ENCODE measurements at places on chromosomes 6 and 20.

- DNase-seq, result no peak
These were observed 33.4 kb downstream of the SLC2A4RG start for GRCh38 chr20:63772781-63773518.

GRCh38 chr6:128099571-128100197 is 198.8 kb upstream of the THEMIS start:
- no peak for DNase-seq

DNA sequence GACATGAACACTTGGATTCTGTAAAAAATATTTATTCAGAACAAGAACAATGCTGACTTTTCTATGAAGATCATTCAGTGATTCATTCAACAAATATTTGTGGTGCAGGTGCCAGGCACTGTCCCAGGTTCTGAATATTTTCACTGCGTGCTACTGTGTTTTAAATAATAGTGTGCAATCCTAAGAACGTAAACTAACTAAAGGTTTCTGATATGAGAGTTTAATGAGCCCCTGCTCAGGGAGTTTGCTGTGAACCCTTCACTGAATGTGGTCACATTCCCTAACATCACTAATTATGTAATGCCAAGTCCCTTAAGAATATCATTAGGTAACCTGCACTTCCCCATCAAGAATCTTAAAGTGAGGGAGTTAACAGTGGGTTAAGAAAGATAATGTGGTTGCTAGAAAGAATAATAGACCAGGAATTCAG is 1.7 kb upstream of the TMEM170B start:
- peak; percentile 81 for DNase-seq

- DNase-seq, result no peak
These were observed 228.7 kb downstream of the KHDRBS2 start for GRCh38 chr6:62057300-62057699.

DNA sequence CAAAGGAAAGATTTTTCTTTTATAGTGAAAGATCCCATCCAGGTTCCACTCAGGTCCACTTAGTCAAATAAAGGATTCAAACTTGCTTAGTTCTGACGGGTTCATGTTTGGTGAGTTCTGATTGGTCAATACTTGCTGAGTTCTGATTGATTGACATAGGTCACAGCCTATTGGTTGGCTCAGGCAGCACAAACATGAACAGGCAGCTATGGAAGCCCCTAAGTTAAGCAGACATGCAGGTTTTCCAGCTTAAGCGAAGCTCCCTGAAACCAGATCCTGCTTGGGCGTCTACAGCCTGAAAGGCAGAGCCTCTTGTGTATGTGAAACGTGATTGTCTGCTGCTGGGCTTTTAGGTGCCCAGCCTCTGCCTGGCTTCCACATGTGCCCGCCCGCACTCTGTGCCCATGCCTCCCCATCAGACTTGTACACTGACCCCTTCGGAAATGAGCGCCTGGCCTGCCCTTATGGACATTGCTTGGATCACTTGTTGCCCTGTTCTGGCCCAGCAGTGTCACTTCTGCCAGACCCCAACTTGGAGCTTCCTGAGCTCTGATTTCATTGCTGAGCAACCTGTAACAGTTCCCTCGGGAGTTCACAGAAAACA is 45.4 kb upstream of the ECI2 start:
- DNase-seq, result peak; percentile 31

DNA sequence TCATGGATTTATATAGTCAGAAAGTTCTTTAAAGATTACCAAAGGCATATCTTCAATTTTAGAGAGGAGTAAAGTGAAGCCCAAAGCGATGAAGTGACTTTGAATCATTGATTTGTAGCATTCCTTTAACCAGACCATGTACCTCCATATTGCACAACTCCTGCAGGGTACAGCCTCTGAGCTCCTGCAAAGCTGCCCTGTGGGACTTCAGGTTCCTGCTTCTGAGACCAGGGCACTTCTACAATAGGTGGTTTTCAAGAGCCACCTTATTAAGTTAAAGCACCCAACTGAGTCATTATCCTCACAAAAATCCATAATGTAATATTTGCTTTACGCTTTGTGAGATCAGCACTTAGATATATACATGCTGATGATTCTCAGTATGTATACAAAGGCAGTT is 270.7 kb upstream of the RGS17 start:
- DNase-seq, result no peak

DNA sequence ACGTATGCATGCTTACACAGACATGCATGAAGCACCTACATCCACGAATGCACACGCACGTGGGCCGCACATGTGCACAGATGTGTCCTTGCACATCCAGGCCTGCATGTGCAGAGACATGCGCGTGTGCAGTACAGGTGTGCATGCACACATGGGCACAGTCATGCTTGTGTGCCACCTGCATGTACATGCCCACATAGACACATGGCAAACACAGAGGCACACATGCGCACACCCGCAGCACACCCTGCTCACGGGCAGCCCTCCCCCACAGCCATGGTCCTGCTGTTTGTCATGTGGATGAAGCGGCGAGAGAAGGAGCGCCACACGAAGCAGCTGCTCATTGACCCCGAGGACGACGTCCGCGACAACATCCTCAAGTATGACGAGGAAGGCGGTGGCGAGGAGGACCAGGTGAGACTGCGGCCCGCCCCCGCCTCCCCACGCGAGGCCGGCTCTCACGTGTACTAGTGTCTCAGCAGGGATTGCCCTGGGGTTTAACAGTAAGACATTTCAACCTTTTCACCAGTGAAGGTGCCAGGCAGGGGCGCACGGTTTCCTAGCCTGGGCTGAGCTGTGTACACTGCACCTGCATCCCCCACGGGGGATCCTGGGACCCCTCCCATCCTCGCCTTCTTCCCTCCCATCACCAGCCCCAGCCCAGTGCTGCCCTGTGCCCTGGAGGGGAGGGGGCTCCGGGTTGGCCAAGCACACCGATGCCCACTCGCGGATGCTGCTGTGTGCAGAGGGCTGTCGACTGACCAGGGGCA is 132.8 kb downstream of the TAF4 start:
- no peak for DNase-seq

DNA sequence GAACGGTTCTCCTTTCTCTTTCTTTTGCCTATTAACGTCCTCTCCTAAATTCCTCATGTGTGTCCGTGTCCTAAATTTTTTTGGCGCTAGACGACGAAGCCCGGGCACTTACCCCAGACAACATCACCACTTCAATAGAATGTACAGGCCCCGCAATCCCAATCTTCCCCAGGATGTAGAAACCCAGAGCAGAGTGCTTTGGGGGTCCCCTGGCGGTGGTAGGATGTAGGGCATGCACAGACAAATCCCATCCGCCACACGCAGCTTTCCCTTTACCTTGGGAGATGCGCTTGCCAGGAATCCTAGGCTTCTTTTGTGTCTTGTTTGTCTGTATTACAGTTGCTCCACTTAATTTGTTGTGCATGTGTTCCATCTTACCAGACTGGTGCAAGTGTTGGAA is 417.3 kb upstream of the ARID1B start:
- DNase-seq, result no peak

DNA sequence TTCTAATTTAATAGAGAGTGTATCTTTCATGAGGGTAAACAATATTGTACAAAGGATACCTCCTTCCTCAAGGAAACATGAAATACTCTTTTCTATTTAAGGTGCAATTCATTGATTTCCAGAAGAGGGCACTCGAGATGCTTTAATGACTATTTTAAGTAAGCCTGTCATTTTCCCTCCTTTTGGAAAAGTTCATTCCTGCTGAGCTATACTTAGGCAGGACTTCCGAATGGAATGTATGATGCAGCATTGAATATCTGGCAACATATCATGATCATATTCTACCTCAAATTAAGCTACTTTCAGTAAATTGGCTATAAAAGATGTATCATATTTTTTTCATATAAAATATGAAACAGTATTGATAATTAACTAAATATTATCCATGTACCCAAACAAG is 5.0 kb downstream of the DST start:
- peak; percentile 77 for DNase-seq

DNA sequence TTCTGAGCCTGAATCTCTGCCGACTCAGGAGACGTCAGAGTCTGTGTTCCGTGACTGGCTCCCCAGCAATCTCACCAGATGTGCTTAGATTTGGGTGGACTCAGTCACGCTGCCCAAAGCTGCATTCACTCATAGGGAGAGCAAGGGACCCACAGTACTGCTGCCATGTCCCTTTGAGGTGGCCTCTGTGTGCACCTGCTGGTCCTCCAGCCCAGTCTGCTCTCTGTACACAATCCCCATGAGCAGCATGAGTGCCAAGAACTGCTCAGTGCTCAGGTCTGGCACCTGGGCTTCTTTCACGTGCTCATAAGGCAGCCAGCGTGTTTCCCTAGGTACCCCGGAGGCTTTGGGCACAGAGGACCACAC is 44.2 kb upstream of the TIAM2 start:
- no peak for DNase-seq

- peak; percentile 93 for DNase-seq
These were observed 60.7 kb downstream of the SYNJ2 start for GRCh38 chr6:158042245-158042798.

GRCh38 chr6:7493866-7494265 is 47.6 kb upstream of the DSP start:
- no peak for DNase-seq

- DNase-seq, result no peak
These were observed 15.8 kb downstream of the HDDC2 start for GRCh38 chr6:125285936-125286335.

- no peak for DNase-seq
These were observed 3.1 kb downstream of the PBOV1 start for GRCh38 chr6:138215093-138215782.

GRCh38 chr6:74447013-74447412 is 751.0 kb downstream of the CD109 start:
- no peak for DNase-seq

DNA sequence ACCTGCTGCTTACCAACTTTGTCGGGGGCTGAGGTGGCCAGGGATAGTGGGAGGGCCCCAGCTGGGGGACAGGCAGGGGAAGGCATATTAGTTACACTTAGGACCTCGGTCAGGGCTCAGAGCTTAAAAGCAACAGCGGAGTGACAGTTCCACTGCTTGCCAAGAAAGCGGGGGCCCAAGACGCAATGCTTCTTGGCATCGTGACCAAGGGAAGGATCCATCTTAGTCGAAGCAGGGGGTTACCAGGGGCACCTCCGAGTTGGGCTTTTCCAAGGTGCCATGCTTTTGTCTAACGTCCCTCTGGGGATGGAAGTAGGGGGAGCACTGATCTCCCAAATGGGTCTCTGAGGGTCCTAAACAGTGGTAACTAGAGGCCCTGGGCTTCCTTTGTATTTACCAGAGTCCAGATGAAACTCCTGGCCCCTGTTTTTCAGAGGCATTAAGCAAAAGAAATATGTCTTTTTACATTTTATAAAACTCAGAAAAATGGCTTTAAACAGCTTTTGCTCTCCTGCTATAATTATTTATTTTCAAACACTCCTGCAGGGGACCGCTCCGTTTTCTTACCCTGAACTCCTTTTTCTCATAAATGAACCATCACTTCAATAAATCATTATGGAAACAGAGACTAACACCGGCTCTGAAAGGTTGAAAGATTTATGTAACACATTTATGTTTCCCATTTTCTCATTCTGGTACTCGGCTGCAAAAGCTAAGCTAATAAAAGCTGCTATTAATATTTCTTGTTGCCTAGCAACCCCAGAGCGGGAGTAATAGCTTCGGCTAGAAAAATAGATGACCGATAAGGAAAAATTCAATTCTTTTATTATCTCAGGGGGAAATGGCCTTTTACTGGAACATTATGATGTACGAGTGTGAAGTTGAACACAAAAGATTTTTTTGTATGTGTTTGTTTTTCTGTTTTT is 100.4 kb downstream of the TOX2 start:
- peak; percentile 63 for DNase-seq

DNA sequence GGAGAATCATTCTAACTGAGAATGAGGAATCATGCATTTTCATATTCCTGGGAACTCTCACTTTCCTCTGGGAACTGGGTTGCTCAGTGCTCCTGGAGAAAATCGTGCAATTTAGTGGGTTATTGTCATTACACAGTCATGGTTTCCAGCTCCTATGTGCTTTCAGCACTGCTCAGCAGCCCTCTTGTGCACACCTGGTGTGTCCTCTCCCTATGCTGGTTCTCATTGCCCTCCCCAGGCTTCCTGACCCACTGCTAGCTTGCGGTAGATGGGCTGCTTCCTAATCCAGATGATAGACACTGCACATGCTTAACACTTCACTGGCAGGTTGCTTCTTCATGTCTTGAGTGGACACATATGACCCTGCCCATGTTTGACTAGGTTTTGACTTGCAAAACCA is 39.7 kb downstream of the TMEM200A start:
- no peak for DNase-seq

- DNase-seq, result no peak
These were observed 124.7 kb upstream of the SPACA1 start for GRCh38 chr6:87922947-87923330.
